ENCODE measurements at places on chromosomes 16 and 17.
A peak's percentile ranks its signal among the peaks of the same experiment; 100 is the strongest.

DNA sequence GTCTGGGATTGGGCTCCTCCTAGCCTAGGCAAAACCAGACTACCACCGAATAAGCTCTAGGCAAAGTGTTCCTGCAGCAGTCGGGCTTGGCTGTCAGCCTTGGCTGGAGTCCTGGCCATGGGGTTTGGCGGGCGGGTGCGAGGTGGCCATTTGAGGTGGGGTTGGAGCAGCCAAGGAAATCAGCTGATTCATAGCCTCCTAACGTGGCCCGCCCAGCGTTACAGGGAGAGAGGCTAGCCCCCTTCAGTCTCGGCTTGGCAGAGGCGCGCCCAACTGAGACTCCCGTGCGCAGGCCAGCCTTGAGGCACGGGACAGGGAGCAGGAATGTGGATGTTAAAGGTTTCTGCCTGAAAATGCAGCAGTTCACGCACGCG lies 1.9 kb downstream of the PMP22 start:
- no peaks in the 10 kb centered on the region for H3K4me1 ChIP-seq
- no peak overlapping the region for H3K4me3 ChIP-seq
- no peaks in the 10 kb centered on the region for H3K36me3 ChIP-seq
- H3K27ac ChIP-seq = no peak overlapping the region

GRCh38 chr17:79188048-79188447 lies 113.4 kb downstream of the ENGASE start:
- H3K36me3 ChIP-seq = no peaks in the 10 kb centered on the region
- peak; percentile 72 for DNase-seq
- H3K27me3 ChIP-seq = no peaks in the 10 kb centered on the region
- no peak overlapping the region for H3K27ac ChIP-seq
- no peak overlapping the region for H3K4me3 ChIP-seq

GRCh38 chr17:1561420-1562175 lies 994 bp downstream of the PITPNA start:
- peak overlapping the region; percentile 94 for H3K4me3 ChIP-seq
- peak; percentile 73 for DNase-seq
- no peaks in the 10 kb centered on the region for H3K27me3 ChIP-seq

DNA sequence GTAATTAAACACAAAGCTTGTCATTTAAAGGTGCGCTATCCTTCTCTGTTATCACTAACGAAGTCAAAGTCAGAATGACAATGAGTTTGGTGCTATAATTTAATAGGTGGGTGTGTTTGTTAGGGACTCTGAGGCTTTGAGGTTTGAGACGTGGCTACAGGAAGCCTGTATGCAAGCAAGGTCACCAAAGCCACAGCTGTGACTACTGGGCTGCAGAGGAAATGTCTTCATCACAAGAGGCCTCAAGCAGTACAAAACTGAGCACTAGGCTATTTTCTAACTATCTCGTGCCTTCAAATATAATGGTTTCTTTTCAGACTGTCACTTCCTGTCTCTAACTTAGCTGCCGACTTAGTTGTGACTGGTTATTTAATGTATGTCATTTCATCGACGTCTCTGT lies 141.2 kb downstream of the AATF start:
- H3K36me3 ChIP-seq = peaks cover 40% of the 10 kb centered on the region
- no peak overlapping the region for H3K4me3 ChIP-seq
- no peaks in the 10 kb centered on the region for H3K27me3 ChIP-seq
- no peak for DNase-seq

- no peak overlapping the region for H3K4me3 ChIP-seq
- 0 out of 2 replicates have a peak, but pooled peaks cover 2% of the 10 kb centered on the region for H3K27me3 ChIP-seq
- no peaks in the 10 kb centered on the region for H3K4me1 ChIP-seq
- no peak overlapping the region for H3K27ac ChIP-seq
Observed at GRCh38 chr17:65742403-65743307, 181.2 kb upstream of the AXIN2 start.

GRCh38 chr17:55705847-55706246 lies 16.8 kb downstream of the TMEM100 start:
- peaks cover 2% of the 10 kb centered on the region for H3K27me3 ChIP-seq
- no peak for DNase-seq
- H3K4me3 ChIP-seq = no peak overlapping the region
- peaks cover 28% of the 10 kb centered on the region for H3K4me1 ChIP-seq
- no peaks in the 10 kb centered on the region for H3K36me3 ChIP-seq

DNA sequence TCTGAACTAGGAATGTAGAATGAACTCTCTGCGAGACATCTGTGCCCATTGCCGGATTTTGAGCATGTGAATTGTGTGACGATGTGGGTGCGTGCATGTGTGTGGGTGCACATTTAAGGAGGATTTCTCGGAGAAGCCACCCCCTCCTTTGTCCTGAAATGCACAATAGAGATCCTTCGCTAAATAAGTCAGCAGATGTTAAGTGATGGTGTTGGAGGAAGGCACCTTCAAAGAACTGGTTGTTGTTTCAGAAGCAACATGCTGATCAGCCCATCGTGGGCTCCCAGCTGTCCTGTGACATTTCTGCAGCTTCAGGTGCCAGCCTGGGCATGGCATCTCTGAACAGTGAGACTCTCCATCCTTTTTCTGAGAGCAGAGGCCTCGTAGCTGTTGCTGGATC lies 194.9 kb downstream of the MSI2 start:
- no peak overlapping the region for H3K4me3 ChIP-seq
- H3K36me3 ChIP-seq = 0 out of 2 replicates have a peak, but pooled peaks cover 5% of the 10 kb centered on the region
- H3K4me1 ChIP-seq = peaks cover 48% of the 10 kb centered on the region
- H3K27ac ChIP-seq = peak overlapping the region; percentile 59
- H3K27me3 ChIP-seq = no peaks in the 10 kb centered on the region

GRCh38 chr17:19346351-19347255 lies 15.9 kb downstream of the B9D1 start:
- no peaks in the 10 kb centered on the region for H3K27me3 ChIP-seq
- DNase-seq = peak; percentile 72
- H3K4me3 ChIP-seq = no peak overlapping the region
- H3K27ac ChIP-seq = no peak overlapping the region
- peaks cover 16% of the 10 kb centered on the region for H3K4me1 ChIP-seq
- H3K36me3 ChIP-seq = no peaks in the 10 kb centered on the region

DNA sequence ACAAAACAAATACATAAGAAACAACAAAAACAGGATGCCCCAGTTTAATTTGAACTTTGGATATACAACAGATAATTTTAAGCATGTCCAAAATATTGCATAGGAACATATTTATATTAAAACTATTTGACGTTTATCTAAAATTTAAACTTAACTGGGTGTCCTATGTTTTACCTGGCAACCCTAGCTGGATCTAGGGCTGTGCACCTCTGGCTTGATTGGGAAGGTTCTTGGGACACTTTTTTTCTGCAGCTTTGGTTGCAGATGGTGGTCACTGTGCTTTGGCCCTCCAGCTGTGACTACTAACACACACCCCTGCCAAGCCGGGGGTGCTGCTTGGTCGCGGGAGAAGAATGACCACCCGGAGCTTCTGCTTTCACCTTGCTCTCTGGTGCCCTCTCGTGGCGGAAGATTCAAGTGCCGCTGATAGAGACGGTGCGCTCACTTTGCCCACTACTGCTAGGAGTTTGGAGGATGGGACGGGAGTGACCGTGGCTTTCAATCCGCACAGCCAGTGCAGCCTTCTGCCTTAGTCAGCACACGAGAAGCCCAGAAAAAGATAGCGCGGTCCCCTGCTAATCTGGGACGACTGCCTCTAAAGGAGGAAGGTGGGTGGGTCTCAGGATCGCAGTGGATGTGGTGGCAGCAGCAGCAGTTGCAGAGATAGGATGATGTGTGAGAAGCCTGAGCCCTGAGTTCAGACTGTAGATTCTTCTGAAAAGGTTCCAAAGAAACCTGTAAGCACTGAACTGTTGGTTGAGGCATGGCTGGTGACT lies 6.7 kb downstream of the SPACA3 start:
- no peak overlapping the region for H3K27ac ChIP-seq
- H3K4me3 ChIP-seq = no peak overlapping the region
- H3K36me3 ChIP-seq = no peaks in the 10 kb centered on the region
- peak; percentile 84 for DNase-seq
- H3K4me1 ChIP-seq = no peaks in the 10 kb centered on the region
